ENCODE measurements at places on chromosomes 1 and 21.
A peak's percentile ranks its signal among the peaks of the same experiment; 100 is the strongest.

DNA sequence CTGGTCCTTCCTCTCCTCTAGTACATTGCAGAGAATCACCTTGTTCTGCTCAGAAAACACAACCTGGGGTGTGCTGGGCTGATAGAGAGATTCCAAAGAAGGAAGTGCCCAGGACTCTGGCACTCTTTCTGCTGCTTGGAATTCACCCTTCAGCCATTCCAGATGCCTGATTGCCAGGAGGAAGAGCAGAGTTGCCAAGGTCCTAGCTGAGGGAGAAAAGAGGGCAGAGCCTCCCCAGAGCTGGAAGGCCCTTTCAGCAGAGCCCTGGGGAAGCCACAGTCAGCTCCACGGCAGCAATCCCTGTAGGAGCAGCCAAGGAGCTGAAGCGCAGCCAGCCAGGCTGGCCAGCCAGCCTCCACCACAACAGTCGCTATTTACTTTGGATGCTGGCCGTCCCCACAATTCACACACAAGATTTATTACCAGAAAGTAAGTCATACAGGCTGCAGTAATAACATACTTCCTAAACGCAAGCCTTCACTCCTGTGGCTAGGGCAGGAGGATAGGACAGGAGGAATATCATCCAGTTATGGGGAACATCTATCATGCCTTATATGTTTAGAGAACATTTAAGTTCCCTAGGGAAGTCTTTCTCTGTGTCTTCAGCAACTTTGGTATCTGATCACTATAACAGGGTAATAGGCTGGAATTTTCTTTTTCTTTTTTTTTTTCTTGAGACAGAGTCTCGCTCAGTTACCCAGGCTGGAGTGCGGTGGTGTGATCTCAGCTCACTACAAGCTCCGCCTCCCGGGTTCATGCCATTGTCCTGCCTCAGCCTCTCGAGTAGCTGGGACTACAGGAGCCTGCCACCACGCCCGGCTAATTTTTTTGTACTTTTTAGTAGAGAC, 36.6 kb upstream of the SLC44A3 start:
- peak; percentile 2 for DNase-seq

DNA sequence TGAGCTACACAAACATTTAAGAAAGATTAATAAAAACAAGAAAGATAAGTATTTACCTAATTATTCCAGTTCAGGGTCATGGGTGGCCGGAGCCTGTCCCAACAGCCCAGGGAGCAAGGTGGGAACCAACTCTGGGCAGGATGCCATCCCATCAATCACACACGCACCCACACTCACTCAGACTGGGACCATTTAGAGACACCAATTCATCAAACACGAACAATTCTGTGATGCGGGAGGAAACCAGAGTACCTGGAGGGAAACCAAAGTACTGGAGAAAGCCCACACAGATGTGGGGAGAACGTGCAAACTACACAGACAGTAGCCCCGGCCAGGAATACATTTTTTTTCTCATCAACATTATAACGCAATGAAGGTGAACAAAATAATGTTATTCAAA, 16.2 kb downstream of the WASF2 start:
- no peak for DNase-seq

GRCh38 chr1:71721532-71721931, 560.8 kb downstream of the NEGR1 start:
- no peak for DNase-seq

DNA sequence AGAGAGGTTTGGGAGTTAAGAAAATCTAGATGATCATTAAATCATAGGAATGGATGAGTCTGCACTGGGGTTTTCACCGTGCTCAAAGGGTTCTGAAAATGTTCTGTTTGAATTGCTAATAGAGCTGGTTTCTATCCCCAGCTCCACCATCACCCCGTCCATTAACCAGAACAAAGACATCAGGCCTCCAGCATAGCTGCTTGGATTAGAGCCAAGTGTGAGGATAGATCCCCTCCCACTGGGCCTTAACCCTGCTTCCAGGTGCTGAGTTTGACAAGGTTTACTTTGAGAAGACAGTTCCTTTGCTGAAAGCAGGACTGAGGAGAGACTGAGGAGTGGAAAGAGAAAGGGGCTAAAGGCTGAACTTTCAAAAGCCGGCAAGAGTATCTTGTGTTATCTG, 48.3 kb downstream of the MPZL1 start:
- no peak for DNase-seq

GRCh38 chr1:211935448-211935970, 99.8 kb downstream of the INTS7 start:
- no peak for DNase-seq

GRCh38 chr1:24707687-24708086, 37.6 kb upstream of the CLIC4 start:
- no peak for DNase-seq

- no peak for DNase-seq
Observed at GRCh38 chr1:14538335-14538734, 60.1 kb upstream of the KAZN start.

DNA sequence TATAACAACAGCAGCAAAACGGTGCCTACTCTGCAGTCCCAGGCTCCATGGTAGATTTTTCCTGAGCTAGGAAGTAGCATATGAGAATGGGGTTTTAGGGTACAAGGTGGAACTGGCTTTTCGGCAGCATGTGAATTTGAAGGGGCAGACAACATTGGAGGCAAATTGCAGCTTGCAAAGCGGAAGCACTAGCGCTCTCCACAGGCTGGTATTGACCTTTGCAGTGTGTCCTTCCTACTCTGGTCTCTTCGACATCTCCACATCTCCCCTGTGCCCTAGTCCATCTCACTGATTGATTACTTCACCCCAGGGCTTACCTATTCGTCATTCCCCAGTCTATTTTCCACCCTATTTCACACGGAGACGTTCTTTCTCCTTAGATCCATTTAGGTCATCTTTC, 13.0 kb downstream of the IGSF21 start:
- no peak for DNase-seq

DNA sequence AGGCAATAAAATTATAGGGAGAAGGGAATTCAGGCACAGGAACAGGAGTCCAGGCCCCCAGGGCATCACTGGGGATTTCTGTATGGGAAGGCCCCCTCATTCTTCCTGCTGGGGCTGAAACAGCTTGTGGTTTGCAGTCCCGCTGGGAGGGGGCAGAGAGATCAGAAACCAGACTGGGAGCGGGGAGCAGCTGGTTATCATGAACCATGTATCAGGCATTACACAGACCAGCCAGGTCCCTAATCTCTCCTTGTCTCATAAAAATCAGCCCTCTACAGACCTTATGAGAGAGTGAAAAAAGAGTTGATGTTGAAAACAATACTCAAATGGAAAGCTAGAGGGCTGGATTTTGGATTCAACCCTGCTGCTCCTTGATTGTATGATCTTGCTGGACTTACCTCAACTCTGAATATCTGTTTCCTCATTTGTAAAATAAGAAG, 93.4 kb upstream of the F3 start:
- no peak for DNase-seq
